HS-27A (cell line): ENCODE measurements at places on chromosomes 2 and 18.

DNA sequence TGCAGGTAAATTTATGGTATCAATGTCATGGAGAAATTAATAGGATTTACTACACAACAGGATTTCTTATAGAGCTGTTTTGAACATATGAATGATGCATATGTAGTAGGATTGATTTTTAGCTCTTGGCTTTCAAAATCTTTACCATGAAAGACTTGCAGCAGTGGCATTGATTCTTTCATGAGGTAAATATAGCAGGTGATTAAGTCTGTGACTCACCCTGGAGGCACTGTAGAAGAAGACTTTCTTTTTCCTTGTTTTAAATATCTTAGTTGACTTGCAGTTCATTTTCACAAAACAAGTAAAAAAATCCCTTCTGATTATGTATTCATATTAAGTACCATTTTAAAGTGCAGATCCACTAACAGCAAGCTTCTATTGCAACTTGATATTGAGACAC lies 463.0 kb downstream of the FBXO15 start:
- no peak for DNase-seq

GRCh38 chr2:226802573-226802972 lies 3.0 kb upstream of the IRS1 start:
- DNase-seq = peak; percentile 36

GRCh38 chr2:113275556-113276215 lies 3.0 kb downstream of the PAX8 start:
- no peak for DNase-seq

DNA sequence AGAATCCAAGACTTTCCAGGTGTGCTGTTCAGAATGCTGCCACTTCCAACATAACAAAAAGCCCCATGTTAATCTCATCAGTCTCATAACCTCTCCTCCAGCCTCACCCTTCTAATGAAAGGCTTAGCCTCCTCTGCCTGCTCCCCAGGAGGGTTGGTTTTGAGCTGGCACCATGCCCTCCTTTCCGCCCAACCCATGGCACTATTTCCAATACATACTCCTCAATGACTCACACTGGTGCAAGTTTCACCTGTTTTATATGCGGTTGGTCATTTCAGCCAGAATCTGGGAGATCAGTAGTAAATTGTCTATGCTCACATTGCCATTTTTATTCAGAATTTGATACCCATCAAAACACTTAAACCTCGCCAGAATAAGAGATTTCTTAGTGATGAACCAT lies 157.6 kb upstream of the NRP2 start:
- DNase-seq = no peak

GRCh38 chr2:204005940-204006721 lies 69.6 kb downstream of the ICOS start:
- DNase-seq = no peak

DNA sequence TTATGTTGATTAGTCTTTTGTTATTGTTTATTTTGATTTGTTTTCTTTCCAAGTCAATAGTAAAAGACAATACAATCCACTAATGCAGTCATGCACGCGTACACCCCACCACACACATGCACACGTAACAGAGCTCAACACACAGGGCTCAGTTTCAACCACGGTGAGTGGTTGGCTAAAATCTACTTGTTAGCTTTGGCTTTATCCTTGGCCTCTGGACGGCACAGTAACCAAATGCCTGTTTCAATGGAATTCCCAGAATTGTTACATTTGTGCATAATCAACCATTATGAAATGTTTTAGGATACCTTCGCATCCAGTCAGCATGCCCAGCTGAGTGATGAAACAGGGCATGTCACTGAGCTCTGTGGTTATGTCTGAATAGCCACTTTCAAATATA lies 53.2 kb downstream of the NYAP2 start:
- no peak for DNase-seq

GRCh38 chr18:80112624-80113248 lies 3.7 kb downstream of the ADNP2 start:
- no peak for DNase-seq

- no peak for DNase-seq
Measured at GRCh38 chr2:49753344-49753985, 599.1 kb upstream of the FSHR start.

- DNase-seq = no peak
Measured at GRCh38 chr2:142044197-142044596, 86.6 kb downstream of the LRP1B start.

DNA sequence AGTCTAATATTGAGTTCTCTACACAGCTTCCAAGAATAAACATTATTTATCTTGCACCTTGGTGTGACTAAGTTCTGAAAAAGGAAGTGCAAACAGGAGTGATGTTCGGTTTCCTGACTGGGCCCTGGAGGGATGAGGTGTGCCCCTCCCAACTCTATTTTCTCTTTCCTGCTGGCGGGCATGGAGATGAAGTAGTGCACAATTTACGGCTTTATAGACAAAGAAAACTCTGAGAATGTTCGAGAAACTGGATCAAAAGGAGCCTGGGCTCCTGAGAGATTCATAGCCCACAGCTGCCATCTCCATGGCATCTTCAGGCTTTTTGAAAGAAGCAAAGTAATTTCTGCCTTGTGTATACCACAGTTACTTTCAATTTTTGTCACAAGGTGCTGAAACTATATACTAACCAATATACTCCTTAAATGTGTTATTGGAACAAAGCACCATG lies 22.3 kb downstream of the LRATD1 start:
- DNase-seq = no peak

DNA sequence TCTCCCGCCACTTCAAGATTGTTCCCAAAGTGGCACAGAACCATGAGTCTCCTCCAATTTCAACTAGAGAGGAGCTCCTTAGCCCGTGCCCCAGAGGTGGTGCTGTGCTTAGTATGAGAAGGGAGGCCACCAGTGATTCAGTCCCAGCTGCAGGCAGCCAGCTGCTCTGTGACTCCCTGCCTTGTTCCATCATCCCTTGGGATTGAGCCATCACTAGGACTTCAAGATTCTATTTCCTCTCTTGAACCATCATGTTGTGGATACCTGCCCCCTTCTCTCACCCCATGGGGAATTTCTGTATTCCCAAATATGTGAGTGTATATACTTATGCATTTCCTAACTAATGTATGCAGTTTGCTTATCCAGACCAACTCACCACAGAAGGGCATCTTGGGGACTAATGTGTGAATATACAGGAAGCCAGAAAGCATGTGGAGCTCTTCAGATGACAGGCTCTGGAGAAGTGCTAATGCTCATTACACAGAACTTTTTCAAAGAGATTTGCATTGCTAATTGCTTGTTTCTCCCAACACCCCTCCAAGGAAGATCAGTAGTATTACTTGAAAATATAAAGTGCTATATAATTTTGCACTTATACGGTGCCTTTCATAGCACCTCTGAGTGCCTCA lies 111.0 kb upstream of the MAP3K20 start:
- no peak for DNase-seq

GRCh38 chr2:44722026-44722625 lies 219.4 kb upstream of the SIX3 start:
- DNase-seq = no peak

- no peak for DNase-seq
Measured at GRCh38 chr18:45034179-45034578, 353.5 kb downstream of the SETBP1 start.

- DNase-seq = no peak
Measured at GRCh38 chr2:231394211-231395141, 1.0 kb upstream of the B3GNT7 start.

DNA sequence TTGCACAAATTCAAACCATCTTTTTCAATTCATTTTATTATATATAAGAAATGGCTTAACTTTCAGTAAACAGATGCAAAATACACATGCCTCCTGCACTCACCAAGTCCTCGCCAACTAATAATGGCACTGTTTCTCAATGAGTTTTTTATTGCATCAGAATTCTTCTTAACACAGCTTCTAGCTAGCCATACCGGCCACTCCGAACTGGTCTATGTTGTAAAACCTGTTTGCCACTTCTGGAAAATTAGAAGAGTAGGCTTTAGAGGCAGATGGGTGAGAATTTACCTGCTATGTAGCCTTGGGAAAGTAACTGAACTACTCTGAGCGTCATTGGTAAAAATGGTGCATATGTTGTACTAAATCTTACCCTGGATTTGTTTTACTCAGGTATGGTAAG lies 100.6 kb upstream of the LHCGR start:
- no peak for DNase-seq

GRCh38 chr2:177147093-177147694 lies 65.4 kb upstream of the HNRNPA3 start:
- no peak for DNase-seq

GRCh38 chr2:23761638-23762037 lies 165.3 kb downstream of the ATAD2B start:
- no peak for DNase-seq

DNA sequence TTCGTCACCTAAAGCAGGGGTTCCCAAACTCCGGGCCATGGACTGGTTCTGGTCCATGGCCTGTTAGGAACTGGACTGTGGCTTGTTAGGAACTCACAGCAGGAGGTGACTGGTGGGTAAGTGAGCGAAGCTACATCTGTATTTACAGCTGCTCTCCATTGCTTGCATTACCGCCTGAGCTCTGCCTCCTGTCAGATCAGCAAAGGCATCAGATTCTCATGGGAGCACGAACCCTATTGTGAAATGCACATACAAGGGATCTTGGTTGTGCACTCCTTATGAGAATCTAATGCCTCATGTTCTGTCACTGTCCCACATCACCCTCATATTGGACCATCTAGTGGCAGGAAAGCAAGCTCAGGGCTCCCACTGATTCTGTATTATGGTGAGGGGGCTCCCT lies 217.0 kb downstream of the ZFP36L2 start:
- no peak for DNase-seq

GRCh38 chr2:121825003-121825950 lies 69.8 kb downstream of the TSN start:
- no peak for DNase-seq

- DNase-seq = no peak
Measured at GRCh38 chr2:228535396-228535795, 353.9 kb upstream of the SPHKAP start.

DNA sequence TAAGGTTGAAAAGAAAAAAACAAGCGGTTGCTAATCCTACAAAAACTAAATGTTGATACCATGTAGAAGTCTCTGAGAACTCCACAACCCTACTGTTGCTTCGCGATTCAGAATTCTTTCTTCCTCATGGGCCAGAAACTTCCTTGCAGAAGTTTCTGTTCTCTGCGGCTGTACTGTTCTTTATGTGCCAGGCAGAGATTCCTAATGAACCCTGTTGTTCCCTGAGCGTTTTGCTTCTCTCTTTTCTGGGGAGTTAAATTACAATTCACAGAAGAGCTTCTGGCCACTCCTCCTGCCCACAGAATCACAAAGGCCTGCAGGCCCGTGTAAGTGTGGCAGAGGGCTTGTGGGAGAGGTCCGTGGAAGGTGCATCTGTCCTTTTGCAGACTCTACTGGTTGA lies 1.8 kb upstream of the THNSL2 start:
- no peak for DNase-seq

DNA sequence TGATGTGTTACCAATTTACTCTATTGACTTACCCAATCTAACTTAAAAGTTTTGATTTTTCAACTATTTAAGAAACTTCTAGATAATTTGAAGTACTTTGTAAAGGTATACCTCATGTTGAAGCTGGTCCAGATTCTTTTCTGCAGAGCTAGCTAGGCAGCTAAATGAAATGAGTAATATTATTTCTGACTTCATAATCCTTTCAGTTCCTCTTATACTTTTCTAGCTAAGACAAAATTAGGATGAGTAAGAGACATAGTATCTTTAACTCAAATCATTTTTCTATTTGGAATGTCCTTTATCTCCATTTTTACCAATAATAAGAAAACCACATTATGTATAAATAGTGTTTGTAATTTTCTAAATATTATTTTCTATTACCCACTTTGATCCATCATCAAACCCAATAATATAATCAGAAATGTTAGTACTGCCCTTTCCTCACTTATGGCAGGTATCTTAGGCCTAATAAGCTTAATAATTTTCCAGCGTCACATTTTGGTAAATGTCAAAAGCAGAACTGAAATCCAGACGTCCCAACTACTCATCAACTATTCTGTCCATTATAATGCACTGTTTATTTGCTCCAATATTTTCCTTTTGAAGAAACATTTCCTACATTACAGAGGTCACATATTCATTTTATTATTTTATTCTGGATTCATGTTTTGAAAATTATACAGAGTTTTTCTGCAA lies 456.6 kb downstream of the THSD7B start:
- no peak for DNase-seq

DNA sequence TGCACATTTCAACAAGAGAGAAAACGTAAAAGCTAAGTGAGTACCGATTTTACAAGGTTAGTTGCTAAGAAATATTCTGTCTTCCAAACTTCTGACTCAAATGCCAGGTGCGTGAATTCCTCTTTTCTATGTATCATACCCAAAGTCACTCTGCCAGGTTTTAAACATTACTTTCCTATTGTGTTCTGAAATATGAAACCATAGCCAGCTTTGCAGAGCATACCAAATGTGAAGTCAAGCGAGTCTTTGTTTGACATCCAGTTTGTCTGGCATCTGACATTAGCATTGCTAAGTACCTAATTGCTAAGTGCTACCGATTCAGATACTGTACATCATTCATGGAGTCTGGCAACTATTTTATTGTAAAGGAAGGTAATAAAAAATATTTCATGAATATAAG lies 321.9 kb upstream of the GALNT5 start:
- no peak for DNase-seq

GRCh38 chr2:197391220-197391717 lies 43.6 kb downstream of the SF3B1 start:
- no peak for DNase-seq

DNA sequence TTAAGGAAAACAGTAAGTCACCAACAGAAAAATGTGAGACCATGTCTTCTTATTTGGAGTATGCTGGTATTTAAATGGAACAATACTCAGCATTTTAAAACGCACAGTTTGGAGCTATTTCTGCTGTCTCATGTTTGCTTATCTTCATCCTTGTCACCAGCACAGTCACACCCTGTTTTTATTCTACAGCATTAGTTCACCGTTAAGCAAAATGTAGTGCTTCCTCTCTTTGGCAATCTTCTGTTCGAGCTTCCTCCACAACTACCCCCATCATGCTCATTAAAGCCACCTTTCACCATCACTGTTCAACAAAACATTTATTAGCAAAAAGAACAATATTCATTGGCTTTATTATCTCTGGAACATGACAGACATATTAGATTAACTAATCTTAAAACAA lies 64.0 kb downstream of the SLC40A1 start:
- no peak for DNase-seq

DNA sequence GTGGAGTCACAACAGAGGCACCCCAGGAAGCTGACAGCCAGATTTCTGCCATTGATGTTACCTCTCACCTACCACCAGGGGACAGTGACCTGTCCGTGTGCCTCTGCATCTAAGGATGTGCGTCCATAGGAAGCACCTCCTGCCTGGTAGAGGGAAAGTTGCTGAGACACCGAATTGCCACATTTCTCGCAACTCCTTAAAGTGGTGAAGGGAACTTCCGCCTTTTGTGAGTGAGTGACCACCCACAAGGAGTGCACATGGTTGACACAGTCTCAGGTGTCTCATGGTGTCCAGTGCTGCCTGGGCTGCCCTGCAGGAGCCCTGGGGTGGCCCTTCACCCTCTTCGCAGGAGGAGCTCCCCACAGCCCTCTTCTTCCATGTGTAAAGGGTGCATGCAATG lies 201.8 kb downstream of the GBX2 start:
- DNase-seq = no peak

DNA sequence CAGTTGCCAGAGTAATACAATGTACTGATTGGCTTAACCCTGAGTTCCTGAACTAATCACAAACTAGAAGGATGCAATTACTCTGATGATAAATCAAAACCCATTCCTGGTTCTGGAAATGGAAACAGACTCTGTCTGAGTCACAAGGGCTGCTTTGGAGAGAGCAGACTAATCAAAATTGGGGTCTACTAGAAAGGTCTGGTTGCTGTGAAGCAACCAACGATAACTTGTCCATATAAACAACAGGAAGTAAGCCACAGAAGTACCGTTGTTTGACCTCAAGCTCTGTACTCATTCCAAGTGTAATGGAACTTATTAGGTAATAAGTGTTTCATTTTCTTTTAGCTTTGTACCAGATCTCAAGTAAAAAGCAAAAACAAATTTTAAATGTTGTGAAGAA lies 49.7 kb downstream of the RASGRP3 start:
- no peak for DNase-seq
